ENCODE measurements at places on chromosomes 1 and 21. TPM values are rescaled to one million over a fixed set of nuclear protein-coding genes. Genes with fewer than 3 reads are reported as not detected.

Gene IL6R
- 2.4 TPM for total RNA-seq

Gene FCRL5
- total RNA-seq: 0.32 TPM

Gene SLC44A3
- total RNA-seq: not detected

Gene PPM1J
- total RNA-seq: 0.94 TPM

Gene TMEM54
- total RNA-seq: 1.4 TPM

Gene PALMD
- total RNA-seq: not detected

Gene C1orf94
- not detected for total RNA-seq

Gene ACTL8
- not detected for total RNA-seq

Gene NCMAP
- total RNA-seq: 0.16 TPM

Gene ZYG11B
- total RNA-seq: 9.9 TPM

Gene HES3
- not detected for total RNA-seq

Gene GRIK3
- not detected for total RNA-seq

Gene BACE2
- 2.0 TPM for total RNA-seq

Gene AMIGO1
- total RNA-seq: 2.1 TPM

Gene CYP4A11
- total RNA-seq: not detected

Gene PYHIN1
- 1.4 TPM for total RNA-seq

Gene COL9A2
- 3.0 TPM for total RNA-seq

Gene FCER1G
- 1.2 TPM for total RNA-seq

Gene OLIG1
- 0.21 TPM for total RNA-seq

Gene FAM72C
- 12.3 TPM for total RNA-seq

Gene HAO2
- total RNA-seq: not detected

Gene TCHHL1
- total RNA-seq: not detected

Gene NECTIN4
- 0.16 TPM for total RNA-seq

Gene RAB7B
- total RNA-seq: not detected

All from activated naive CD8-positive, alpha-beta T cell treated with anti-CD3 and anti-CD28 coated beads for 36 hours (primary cell).